ENCODE measurements at places on chromosomes 6 and 20.

GRCh38 chr20:24420567-24420966, 48.9 kb upstream of the SYNDIG1 start:
- no peak for DNase-seq

- no peak for DNase-seq
Measured at GRCh38 chr6:140464720-140465119, 1090.3 kb upstream of the CITED2 start.

- no peak for DNase-seq
Measured at GRCh38 chr6:56831334-56831733, 123.6 kb upstream of the BEND6 start.

- DNase-seq, result no peak
Measured at GRCh38 chr20:31821427-31821826, 2.3 kb downstream of the MYLK2 start.

DNA sequence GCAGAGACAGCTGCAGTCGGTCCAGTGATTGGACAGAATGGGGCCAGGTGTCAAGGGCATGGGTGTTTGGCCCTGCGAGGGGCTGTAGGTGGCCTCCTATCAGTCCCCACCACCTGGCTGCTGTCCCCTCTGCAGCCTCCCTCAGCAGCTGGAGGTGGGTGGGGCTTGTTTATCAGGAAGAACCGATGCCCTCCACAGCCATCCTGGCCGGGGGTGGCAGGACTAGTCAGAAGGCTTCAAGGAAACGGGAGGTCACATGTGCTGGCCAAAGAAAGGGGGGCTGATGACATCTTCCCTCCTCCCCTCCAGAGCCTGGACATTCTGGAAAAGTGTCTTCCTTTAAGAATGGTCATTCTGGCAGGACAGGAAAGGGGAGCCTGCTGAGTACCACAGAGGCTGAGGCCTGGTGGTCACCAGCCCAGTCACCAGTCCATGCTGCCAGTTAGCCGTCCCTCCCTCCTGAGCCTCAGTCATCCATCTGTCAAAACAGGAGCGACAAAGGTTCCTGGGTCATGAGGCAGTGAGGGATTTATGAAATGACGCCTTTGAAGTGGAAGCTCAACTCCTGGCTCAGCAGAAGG, 4.1 kb downstream of the FAM210B start:
- peak; percentile 28 for DNase-seq

- DNase-seq, result no peak
Measured at GRCh38 chr6:122077603-122078002, 321.8 kb upstream of the HSF2 start.

- no peak for DNase-seq
Measured at GRCh38 chr6:54559136-54559535, 250.9 kb downstream of the TINAG start.

DNA sequence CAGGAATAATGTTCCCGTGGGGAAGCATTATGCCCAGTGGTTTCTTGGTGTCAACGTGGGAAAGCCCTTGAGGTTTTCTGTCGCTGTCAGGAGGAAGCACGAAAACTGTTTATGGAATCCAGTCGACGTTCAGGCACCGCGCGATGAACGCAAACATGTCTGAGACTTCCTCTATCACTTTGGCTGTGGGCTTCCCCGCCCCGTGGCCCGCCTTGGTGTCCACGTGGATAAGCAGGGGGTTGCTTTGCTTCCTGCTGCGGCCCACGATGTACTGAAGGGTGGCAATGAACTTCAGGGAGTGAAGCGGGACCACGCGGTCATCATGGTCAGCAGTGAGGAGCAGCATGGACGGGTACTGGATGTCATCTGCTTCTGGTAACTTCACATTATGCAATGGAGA, 98.2 kb upstream of the POPDC3 start:
- no peak for DNase-seq

GRCh38 chr6:42120895-42121865, 21.2 kb downstream of the C6orf132 start:
- DNase-seq, result no peak

DNA sequence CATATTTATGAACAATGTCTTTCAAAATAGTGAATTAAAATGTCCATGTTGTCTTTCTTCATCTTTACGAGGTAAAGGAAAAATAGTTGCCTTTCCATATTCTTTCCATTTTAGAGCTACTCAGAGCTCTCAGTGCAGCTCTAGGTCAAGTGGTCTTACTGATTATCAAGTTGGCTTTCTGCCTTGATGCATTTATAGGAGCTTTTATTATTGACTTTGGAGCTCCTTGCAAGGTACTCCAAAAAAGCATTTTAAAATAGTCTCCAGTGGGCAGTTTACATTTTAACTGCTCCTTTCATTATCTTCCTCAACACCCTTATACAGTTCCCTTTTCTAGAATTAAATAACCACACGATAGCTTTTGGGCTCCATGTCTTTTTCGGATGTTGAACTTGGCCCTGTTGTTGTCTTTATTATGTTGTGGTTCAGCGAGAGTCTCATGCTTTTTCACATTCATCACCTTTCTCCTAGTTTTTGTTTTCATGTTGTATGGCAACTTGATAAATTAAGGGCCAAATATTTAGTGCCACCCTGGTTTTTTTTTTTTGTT, 122.9 kb downstream of the CLIC5 start:
- DNase-seq, result no peak

GRCh38 chr20:41769592-41770018, 151.4 kb upstream of the CHD6 start:
- no peak for DNase-seq

- DNase-seq, result peak; percentile 74
Measured at GRCh38 chr6:52839124-52840055, 1.2 kb downstream of the GSTA5 start.

DNA sequence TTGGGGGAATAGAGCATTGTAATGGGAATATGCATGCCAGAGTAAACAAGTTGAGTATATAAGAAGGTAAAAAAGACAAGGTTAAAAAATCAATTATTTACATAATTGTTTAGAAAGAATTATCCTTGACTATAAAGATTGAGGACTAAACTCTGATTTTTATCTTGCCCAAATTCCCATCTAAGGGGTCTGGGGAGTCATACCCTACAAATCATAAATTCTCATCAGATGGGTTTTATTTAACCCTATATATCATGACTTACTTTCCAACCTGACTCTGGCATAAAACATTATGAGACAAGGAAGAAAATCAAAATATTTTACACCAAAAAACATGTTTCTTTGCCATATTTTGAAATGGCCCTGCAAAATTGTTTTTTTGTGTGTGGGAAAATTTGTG, 12.7 kb downstream of the OR2B2 start:
- DNase-seq, result no peak

DNA sequence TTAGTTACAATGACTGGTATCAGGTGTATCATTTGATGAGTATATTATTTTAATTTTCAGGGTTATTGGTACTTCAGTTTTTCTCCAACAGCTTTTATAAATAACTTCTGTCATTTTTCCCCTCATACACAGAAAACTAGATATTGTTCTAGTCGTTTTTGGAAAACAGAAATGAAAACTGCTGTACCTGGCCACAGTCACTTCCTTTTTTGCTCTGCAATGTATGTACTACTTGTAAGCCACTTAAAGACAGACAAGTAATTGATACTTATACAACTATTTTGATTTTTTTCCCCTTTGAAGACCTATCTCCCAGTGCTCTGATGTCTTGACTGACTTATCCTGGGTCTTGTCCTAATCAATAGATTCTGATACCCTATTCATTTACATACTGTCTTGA, 218.6 kb upstream of the RUNX2 start:
- no peak for DNase-seq

GRCh38 chr6:87444362-87444761, 28.4 kb upstream of the SLC35A1 start:
- no peak for DNase-seq
